ENCODE measurements at places on chromosomes 16 and 17. TPM values are rescaled to one million over a fixed set of nuclear protein-coding genes. Genes with fewer than 3 reads are reported as not detected.
A peak's percentile ranks its signal among the peaks of the same experiment; 100 is the strongest.

- DNase-seq, result no peak
Measured at GRCh38 chr16:21659124-21659523, 4.6 kb upstream of the OTOA start.

DNA sequence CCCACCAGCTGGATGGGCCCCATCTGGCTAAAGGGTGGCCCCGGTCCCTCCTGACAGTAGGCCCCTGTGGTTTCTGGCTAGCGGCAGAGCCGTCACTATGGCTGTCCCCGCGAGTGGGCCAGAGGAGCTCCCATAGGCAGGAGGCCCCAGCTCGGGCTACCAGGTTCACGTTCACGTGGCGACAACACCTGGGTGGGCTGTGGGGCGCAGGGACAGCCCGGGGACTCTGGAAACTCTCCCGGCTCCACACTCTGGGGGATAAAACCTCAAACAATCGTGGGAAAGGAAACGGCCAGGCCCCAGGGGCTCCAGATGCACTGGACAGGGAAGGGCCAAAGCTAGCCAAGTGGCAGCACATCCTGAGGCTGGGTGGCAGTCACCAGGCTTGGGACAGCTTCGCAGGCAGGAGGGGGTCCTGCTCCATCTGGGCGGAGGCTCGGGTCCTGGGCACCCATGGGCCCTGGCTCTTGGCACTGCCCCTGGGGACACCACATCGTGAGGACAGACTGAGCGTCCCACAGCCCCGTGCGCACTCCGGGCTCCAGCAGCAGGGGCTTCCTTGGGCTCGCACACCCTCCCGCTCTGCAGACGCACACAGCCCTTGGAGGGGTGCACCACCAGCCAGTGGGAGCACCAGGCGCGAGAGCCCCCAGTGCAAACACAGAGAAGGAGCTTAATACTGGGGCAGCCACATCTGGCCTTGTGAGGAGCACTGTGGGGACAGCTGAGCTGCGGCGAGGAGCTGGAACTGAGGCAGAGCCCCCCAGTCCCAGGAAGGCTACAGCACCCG lies 4.4 kb downstream of the RNF166 start:
- peak; percentile 28 for DNase-seq

Gene SUMO2
- 33.4 TPM for total RNA-seq

Gene PRDM7
- total RNA-seq, result not detected

GRCh38 chr16:346587-346986 lies 5.9 kb downstream of the AXIN1 start:
- no peak for DNase-seq

All from Peyer's patch (tissue), 4 donors.